Hepatocyte (in vitro differentiated cells): ENCODE measurements at places on chromosomes 4 and X.
A peak's percentile ranks its signal among the peaks of the same experiment; 100 is the strongest.

GRCh38 chr4:184514121-184514988 lies 40.0 kb upstream of the IRF2 start:
- peak; percentile 61 for DNase-seq

- no peak for DNase-seq
Measured at GRCh38 chr4:7414046-7414445, 20.7 kb downstream of the PSAPL1 start.

- DNase-seq = no peak
Measured at GRCh38 chr4:122377352-122377751, 1.5 kb upstream of the ADAD1 start.

GRCh38 chr4:166182145-166182544 lies 309.1 kb downstream of the TLL1 start:
- DNase-seq = no peak

GRCh38 chr4:41939016-41939626 lies 3.9 kb downstream of the TMEM33 start:
- DNase-seq = peak; percentile 14

GRCh38 chr4:44927399-44928380 lies 201.3 kb upstream of the GNPDA2 start:
- DNase-seq = peak; percentile 54

GRCh38 chr4:88208156-88208555 lies 49.7 kb upstream of the ABCG2 start:
- no peak for DNase-seq

DNA sequence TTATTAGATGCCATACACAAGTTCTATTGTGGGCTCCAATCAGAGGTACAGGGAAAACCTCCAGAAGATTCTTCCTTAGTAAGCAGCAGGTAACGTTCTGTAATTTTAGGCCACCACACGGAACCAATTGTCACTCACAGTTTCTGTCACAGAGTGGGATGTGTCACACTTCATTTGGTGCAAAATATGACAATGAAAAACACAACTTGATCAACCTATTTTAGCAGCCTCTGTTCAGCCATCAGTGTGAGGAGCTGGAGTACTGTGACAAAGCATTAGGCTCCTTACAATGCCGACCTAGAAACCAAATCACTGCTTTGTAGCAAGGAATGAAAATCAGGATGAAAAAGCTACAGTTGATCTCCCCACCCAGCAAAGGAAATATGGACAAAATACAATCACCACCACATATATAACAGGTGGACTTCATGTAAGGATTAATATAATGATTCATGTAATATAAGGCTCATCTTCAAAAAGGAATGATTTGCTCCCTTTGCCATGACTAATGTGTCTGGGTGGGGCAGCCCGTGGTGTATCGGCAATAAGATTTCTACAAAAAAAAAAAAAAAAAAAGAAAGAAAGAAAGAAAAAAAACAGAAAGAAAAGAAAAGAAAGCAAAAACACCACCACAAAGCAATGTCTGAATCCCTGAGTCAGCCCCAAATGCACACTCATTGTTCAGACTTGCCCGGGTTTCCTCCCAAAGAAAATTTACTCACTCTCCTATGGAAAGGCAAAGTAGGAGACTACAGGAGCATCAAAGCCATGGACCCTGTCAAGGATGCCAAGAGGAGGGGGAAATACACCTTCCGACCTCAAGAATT lies 36.0 kb downstream of the SLC9A7 start:
- DNase-seq = no peak

DNA sequence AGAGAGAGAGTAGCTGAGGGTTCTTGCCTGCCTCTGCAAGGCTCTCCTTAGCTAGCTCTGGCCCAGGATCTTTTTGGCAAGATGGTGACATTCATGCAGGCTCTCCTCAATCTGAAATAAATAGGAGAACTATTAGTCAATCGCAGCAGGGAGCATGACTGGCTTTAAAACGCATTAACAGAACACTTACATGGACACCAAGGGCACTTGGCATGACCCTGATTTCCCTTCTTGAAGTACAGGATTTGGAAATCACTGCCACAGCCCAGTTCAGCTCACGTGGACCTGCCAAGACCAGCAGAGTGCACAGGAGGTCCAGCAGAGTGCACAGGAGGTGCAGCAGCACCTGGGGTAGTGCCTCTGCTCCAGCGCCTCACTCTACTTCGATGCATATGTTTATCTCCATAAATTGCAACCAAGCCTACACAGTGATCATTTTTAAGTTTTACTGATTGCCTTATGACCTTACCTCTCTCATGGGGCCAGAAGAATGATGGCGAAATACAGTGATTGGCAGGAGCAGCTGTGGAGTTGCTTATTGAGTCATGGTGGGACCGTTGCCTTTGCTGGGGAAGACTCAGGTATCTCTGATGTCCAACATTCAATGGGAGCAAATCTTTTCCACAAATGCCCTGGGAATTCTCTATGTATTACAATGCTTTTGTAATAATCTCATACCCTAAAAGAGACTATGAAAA lies 122.4 kb downstream of the SYNPO2 start:
- no peak for DNase-seq

- DNase-seq = no peak
Measured at GRCh38 chrX:43809463-43809862, 72.8 kb downstream of the MAOB start.

GRCh38 chr4:97653701-97654100 lies 489.6 kb downstream of the STPG2 start:
- no peak for DNase-seq
